ENCODE measurements at places on chromosomes 7 and 10. TPM values are rescaled to one million over a fixed set of nuclear protein-coding genes. Genes with fewer than 3 reads are reported as not detected.

Gene GIMAP8
- 7.9 TPM for total RNA-seq

Gene ASZ1
- total RNA-seq: not detected

Gene FBXO24
- 0.42 TPM for total RNA-seq

Gene UCN3
- total RNA-seq: not detected

Gene NODAL
- total RNA-seq: not detected

GRCh38 chr10:30999070-30999712 is 32.5 kb downstream of the ZNF438 start:
- DNase-seq: peak; percentile 61
